Right atrium auricular region (tissue), 2 donors: ENCODE measurements at places on chromosomes 12 and 14.

DNA sequence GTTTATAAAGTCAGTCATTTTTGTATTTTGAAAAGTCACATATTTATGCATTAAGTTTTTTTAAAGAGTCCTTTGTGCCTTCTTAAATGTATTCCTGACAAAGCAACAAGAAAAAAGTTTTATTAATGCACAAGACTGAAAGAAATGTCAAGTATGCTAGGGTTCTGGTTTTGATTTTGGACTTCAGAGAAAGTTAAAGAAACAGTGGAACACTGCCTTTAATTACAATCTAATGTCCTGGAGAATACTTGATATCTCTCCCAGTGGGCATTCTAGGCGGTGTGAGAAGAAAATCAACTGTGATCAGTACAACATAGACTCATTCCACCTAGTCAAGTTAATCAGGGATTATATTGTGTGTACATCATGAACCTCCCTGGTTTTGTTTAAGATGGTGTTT lies 49.9 kb downstream of the PRICKLE1 start:
- DNase-seq = no peak
- H3K4me3 ChIP-seq = no peak overlapping the region
- no peaks in the 10 kb centered on the region for H3K36me3 ChIP-seq
- H3K4me1 ChIP-seq = no peaks in the 10 kb centered on the region
- H3K27me3 ChIP-seq = no peaks in the 10 kb centered on the region

- H3K4me3 ChIP-seq = no peak overlapping the region
- H3K27ac ChIP-seq = no peak overlapping the region
- H3K27me3 ChIP-seq = no peaks in the 10 kb centered on the region
- peaks cover 36% of the 10 kb centered on the region for H3K4me1 ChIP-seq
- H3K36me3 ChIP-seq = no peaks in the 10 kb centered on the region
These were observed 80.7 kb downstream of the FOXN3 start for GRCh38 chr14:89336338-89336737.

- H3K27ac ChIP-seq = no peak overlapping the region
- no peak for DNase-seq
- H3K4me3 ChIP-seq = no peak overlapping the region
These were observed 443.3 kb downstream of the ADAMTS20 start for GRCh38 chr12:43108656-43109055.

DNA sequence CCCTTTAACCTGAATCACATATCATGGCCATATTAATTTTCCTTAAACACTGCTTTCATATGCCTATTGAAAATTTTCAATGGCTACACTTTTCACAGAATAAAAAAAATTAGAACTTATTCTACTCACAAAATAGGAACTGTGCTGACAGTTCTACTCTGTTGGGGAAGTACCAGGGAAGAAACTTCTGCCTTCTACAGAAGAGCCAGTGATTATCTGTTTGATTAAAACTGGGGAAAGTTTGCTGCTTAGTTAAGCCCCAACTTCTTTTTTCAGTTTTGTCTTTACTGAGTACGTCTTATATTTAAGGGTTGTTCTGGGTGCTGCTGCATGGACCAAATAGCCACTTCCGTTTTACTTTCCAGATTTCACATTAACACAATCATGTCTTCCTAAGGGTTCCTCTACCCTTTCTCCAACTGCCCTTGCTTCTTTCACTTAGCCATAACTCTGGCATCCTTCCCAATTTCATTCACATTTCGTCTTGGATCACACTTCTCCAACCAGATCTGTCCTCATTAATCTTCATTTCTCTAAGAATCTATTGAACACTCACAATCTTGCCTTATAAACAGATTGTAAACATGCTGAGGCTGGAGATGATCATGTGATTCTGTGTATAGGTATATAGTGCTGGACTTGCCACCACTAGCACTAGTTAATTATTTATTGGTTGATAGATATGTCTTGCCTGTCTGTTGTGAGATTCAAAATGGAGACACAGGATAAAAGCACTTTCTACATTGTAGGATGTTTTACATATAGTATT lies 1.9 kb upstream of the SEL1L start:
- no peaks in the 10 kb centered on the region for H3K27me3 ChIP-seq
- H3K36me3 ChIP-seq = no peaks in the 10 kb centered on the region
- H3K27ac ChIP-seq = no peak overlapping the region
- H3K4me3 ChIP-seq = no peak overlapping the region

GRCh38 chr14:75627406-75627805 lies 33.3 kb downstream of the ERG28 start:
- no peak overlapping the region for H3K27ac ChIP-seq
- DNase-seq = no peak
- no peaks in the 10 kb centered on the region for H3K4me1 ChIP-seq
- no peaks in the 10 kb centered on the region for H3K36me3 ChIP-seq

DNA sequence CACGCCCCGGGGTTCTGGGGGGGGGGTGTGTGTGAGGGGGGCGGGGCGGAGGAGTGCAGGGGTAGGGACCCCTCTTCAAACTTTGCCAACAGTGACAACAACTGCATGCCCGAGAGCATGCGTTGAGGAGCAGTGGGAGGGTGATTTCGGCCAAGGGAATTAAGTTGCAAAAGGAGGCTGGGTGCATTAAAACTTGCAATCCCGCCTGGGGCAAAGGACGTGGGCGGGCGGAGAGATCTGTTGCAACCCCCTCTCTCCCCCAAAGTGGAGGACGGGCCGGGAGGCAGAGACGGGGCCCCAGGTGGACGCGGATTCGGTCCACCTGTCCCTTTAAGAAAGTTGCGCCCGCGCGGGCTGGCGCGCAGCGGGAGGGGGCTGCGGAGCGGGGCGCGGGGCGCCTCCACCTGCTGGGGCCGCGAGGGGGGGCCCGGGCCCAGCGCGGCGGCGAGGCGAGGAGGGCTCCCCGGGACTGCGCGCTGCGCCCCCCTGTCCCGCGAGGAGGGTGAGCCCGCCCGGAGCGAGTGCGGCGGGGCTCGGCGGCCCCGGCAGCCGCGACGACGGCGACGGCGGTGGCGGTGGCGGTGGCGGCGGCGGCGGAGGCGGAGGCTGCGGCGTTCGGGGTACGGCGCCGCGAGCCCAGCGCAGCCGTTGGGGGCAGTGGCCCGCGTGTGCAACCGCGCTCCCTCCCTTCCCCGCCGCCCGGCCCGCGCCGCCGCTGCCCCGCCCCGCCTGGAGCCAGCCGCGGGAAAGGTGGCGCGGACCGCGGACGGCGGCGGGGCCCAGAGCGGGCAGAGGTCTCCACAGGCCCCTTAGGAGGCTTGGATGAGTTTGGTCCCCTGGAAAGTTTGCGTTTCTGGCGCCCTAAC lies 530 bp upstream of the FOXN4 start:
- no peaks in the 10 kb centered on the region for H3K4me1 ChIP-seq
- no peak for DNase-seq

GRCh38 chr12:50785406-50786001 lies 21.6 kb downstream of the ATF1 start:
- H3K27me3 ChIP-seq = no peaks in the 10 kb centered on the region
- H3K36me3 ChIP-seq = peaks cover 14% of the 10 kb centered on the region
- DNase-seq = no peak
- no peak overlapping the region for H3K4me3 ChIP-seq
- H3K27ac ChIP-seq = no peak overlapping the region

- no peak for DNase-seq
- H3K27me3 ChIP-seq = no peaks in the 10 kb centered on the region
- H3K4me1 ChIP-seq = no peaks in the 10 kb centered on the region
These were observed 492.5 kb upstream of the FLRT2 start for GRCh38 chr14:85037411-85037810.
